GM20000 (cell line): ENCODE measurements at places on chromosomes 12 and 14.
A peak's percentile ranks its signal among the peaks of the same experiment; 100 is the strongest.

GRCh38 chr14:31965071-31965734 is 111.9 kb upstream of the ARHGAP5 start:
- no peak for DNase-seq

GRCh38 chr12:29051221-29051620 is 97.9 kb upstream of the FAR2 start:
- no peak for DNase-seq

DNA sequence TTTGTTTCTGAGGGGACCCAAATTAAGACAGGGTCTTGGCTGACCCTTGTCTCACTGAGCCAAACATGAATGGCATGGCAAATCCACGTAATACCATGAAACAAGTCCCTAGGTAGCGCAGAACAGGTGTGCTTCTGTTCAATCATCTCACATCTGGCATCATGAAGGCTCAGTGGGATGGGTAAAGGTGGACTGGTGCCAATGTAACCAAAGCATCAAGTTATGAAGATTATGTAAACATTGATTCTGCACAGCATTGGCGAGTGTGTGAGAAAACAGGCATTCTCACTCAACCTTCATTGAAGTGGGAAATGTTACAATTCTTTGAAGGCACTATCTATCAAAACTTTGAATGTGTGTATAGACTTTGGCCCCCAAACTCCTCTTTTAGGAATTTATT is 41.9 kb downstream of the PTGER2 start:
- no peak for DNase-seq

DNA sequence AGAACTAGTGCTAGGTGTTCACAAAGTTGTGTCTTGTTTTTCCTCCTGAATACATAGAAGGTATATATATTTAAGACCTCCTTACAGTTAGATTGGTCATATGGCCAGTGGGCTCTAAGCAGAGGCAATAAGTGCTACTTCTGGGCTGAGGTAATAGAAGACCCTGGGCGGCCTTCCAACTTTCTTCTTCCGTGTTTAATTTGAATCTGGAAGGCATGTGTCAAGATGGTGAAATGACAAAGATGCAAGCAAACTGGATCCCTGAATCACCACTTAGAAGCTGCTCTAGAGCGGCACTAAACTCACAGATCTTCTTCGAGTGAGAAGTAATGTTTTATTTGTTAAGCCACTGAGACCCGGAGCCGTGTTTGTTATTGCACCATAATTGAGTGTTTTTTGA is 201.0 kb upstream of the GZMB start:
- no peak for DNase-seq

- no peak for DNase-seq
These were observed 148.2 kb upstream of the LMNTD1 start for GRCh38 chr12:25701290-25701689.

GRCh38 chr14:99329711-99330315 is 57.8 kb upstream of the BCL11B start:
- no peak for DNase-seq

DNA sequence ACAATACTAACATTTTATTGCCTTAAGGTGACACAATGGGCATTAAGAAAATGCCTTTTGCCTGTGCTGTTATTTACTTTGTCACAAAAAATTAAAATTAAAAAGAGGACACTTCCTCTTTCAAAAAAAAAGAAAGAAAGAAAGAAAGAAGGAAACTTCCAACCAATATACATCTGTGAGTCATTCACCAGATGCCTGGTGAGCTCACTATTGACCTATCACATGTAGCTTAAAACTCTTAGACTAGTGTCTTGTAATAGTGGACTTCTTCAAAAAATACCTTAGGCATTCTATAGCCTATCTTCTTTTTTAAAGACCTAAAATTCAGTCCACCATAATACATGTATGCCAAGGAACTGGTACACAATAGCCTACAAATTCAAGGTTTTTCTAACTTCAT is 4.9 kb upstream of the SOX5 start:
- DNase-seq: no peak

DNA sequence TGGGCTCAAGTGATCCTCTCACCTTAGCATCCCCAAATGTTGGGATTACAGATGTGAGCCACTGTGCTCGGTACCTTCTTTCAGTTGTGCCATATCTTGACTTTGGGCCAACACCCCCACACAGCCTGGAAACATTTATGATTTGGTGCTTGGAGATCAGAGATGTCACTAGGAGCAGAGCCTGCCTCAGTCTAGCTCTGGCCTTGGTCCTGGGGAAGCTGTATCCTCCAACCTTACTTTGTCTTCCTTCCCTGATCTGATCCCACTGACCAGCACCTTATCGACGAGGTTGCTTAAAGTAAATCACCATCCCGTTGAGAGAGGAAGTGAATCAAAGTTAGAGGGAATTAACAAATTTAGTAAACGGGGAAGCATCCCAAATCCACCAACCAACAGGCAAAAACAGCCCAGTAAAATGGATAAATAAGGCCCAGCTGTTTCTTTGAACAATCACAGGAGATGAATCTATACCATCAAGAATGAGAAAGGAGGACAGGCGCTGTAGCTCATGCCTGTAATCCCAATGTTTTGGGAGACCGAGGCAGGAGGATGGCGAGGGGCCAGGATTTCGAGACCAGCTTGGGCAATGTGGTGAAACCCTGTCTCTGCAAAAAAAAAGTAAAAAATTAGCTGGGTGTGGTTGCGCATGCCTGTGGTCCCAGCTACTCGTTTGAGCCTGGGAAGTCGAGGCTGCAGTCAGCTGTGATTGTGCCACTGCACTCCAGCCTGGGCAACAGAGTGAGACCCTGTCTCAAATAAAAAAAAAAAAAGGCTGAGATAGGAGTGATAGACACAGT is 3.4 kb downstream of the PLBD2 start:
- no peak for DNase-seq

DNA sequence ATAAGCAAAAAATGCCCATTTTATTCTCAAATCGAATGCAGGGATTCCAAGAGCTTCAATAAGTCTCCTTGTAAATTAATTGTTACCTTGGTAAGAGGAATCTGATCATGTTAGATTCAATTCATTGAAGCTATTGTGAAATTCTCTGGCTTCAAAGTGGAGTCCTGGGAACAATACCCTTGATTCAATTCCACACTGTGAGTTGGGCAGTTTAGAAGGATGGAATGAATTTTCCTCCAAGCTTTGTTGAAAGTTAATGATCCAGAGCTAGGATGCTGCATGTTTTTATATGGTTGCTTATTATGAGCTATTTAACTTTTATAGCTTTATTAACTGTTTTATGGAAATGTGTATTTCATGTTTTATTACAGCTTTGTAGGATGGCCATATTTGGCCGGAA is 89.9 kb upstream of the IGF1 start:
- DNase-seq: no peak

DNA sequence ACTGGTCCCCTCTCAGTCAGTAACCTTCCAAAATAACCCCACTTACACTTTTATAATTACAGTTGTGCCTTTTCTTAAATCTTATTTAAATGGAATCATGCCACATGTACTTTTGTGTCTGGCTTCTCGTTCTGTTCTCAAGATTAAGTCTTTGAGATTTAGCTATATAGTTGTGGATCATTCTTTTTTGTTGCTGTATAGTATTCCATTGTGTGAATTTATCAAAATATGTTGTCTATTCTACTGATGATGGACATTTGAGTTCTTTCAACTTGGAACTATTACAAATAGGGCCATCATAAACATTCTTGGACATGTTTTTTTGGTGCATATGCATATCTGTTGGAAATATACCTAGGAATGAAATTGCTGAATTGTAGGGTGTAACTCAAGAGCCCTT is 9.0 kb downstream of the OAS3 start:
- no peak for DNase-seq

- DNase-seq: no peak
These were observed 169.7 kb upstream of the G2E3 start for GRCh38 chr14:30389134-30389876.

- peak; percentile 5 for DNase-seq
These were observed 8.6 kb downstream of the DDN start for GRCh38 chr12:48990552-48990951.

- DNase-seq: peak; percentile 72
These were observed 8.8 kb upstream of the CLECL1 start for GRCh38 chr12:9741726-9742125.

DNA sequence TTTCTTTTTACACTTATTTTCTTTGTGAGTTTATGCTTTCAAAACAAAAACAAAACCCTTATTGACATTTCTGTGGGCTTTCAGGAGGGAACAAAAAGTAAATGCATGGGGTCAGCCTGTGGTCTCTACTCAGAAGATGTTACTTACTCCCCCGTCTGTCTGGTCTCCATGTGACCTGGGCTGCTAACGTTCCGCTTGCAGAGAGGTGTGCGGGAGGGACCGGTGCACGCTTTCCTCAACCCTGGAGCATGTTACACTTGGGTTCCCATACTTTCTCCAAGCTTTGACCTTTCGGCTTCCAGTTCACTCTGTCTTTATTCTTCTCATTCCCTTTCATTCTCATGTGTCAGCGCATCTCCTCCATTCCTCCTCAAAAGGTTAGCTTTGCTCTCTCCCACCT is 36.5 kb downstream of the ZC3H14 start:
- peak; percentile 31 for DNase-seq

GRCh38 chr14:91835920-91836843 is 31.2 kb downstream of the TC2N start:
- peak; percentile 91 for DNase-seq

DNA sequence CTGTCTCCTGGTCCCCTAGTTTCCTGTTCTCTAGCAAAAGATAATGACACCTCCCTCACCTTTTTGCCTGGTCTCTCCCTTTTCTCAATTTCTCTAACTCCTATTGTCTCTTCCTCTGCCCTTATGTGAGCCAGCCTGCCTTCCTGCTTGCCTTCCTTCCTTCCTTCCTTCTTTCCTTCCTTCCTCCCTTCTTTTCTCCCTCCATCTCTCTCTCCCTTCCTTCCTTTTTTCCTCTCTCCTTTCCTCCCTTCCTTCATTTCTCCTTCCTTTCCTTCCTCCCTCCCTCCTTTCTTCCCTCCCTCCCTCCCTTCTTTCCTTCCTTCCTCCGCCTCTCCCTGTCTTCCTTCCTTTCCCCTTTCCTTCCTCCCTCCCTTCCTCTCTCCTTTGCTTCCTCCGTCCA is 45.7 kb upstream of the TBX5 start:
- DNase-seq: no peak

GRCh38 chr14:94571950-94572349 is 9.3 kb upstream of the SERPINA5 start:
- no peak for DNase-seq

GRCh38 chr12:62021808-62022207 is 238.4 kb upstream of the USP15 start:
- no peak for DNase-seq

- DNase-seq: peak; percentile 47
These were observed 36.9 kb upstream of the SINHCAF start for GRCh38 chr12:31362759-31363415.

DNA sequence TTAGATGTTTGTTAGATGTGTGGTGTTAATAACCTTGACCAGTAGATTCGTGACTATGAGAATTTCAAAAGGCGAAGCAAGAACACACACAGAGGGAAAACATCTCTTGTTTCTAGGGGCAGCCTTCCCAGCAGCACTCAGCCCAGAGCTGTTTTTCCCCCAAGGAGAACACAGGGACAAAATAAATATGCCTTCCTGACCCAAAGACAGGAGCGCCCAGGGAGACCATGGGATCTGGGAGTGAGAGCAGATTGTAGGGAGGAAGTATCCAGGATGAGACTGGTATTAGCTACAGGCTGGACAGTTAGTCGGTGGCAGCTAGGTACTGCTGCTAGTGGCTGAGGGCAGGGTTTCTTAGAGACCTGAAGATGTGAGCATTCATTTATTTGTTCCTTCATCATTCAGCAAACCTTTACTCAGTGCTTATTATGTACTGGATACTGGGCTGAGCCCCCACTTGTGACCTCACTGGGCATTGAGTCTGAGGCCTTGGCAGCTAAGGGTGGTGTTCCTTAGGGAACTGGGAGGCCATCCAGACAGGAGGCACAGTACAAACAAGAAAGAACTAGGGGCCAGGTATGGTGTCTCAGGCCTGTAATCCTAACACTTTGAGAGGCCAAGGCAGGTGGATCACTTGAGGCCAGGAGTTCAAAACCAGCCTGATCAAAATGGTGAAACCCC is 469.8 kb downstream of the ZFP36L1 start:
- no peak for DNase-seq

DNA sequence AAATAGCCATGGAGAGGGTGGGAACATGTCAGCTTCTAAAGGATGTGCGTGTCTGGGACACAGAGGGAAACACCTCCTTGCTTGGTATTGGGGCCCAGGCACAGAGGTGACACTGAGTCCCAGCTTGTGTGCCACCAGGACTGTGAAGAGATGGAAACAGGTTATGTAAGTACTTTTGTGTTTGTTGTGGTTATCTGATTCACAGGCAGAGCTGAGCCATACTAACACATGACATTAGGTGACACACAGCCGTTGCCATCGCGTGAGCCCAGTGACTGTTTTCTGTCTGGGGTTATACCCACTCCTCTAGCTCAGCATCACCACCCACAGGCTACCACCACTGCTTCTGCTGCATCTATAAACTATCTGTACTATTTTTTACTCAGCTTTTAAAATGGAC is 12.1 kb upstream of the FLVCR2 start:
- DNase-seq: no peak

DNA sequence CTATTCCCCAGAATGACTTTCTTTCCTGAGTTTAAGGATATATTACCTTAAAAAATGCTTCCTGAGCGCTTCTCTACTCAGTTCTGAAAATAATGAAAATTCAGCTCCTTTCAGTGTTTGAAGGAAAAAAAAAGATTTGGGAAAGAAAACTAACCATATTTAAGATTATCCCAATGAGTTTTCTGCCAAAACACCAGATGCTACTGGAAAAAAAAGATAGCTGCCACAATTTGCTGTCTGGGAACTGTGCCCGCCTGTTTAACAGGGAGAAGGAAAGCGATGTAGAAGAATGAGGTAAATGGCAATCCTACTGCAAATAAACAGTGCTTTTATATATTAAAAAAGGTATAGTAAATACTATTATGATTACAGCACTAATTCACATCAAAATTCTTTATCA is 367.6 kb upstream of the PRICKLE1 start:
- no peak for DNase-seq

DNA sequence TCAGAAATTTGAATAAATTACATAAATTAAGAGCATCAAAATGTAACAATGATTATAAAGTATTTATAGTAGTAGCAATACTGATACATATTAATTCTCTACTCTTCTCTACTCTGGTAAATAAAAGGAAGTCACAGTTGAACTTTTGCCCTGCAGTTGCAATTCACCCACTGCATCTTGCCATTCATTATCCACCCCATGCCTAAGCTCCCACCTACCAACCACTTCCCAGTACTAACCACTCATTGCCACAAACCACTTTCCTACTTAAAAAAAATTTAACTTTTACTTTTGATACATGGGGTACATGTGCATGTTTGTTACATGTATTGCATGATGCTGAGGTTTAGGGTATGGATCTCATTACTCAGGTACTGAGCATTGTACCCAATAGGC is 174.0 kb downstream of the RASSF9 start:
- no peak for DNase-seq
